ENCODE measurements at places on chromosomes 7 and 10. TPM values are rescaled to one million over a fixed set of nuclear protein-coding genes. Genes with fewer than 3 reads are reported as not detected.

GRCh38 chr10:131168238-131168875 is 143.2 kb downstream of the TCERG1L start:
- no peak for DNase-seq

GRCh38 chr10:78476844-78477243 is 443.2 kb downstream of the RPS24 start:
- no peak for DNase-seq

- no peak for DNase-seq
Observed at GRCh38 chr10:90847436-90847835, 10.4 kb downstream of the HTR7 start.

DNA sequence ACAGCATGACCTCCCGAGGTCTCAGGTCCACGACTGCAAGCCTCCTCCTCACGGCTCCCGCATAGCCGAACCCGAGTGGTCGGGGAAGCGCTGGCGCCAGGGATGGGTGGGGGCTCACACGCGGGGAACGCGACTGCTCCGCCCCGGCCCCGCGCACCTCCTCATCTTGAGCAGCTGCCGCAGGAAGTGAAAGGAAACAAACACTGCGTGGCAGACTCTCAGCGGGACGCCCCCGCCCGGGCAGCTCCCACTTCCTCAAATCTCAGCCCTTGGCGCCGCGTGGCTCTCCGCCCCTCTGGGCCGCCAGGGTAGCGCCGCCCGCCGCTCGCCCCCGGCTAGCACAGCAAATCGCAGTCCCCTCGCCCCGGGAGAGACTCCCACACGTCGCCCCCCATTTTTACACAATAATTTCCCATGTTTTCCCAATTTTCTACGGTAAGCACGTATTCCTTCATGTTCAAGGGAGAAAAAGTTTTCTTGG is at the start of gene TMEM243:
Gene TMEM243, minus strand, starts transcription at position 188 of the 481 bp plus-strand sequence. CDS start 229 bp downstream, outside the sequence.
- peak; percentile 86 for DNase-seq

GRCh38 chr10:80486785-80487420 is 32.8 kb downstream of the TSPAN14 start:
- no peak for DNase-seq

The GPR26 gene
- not detected for total RNA-seq
